Endothelial cell (in vitro differentiated cells): ENCODE measurements at places on chromosomes 6 and 20.
A peak's percentile ranks its signal among the peaks of the same experiment; 100 is the strongest.

DNA sequence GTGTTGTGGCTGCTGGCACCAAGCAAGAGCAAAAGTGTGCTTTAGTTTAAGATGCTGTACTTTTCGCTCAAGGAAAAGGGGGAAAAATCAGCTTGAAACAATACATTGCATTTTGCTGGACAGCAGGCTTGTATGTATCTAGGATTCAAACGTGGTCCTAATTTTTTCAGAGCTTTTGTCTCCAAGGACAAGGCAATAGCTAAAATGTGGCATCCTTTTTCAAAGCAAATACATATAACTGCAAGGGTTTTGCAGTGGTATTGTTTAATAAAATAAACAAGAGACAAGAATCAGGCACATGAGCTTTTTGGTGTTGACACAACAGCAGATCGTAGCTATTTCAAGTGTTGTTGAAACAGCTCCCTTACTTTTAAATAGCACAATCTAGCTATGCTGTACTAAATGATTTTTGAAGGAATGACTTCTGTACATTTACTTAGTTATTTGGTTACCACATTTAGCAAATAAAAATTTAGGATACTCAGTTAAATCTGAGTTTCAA, 137.0 kb upstream of the HEY2 start:
- DNase-seq: no peak

DNA sequence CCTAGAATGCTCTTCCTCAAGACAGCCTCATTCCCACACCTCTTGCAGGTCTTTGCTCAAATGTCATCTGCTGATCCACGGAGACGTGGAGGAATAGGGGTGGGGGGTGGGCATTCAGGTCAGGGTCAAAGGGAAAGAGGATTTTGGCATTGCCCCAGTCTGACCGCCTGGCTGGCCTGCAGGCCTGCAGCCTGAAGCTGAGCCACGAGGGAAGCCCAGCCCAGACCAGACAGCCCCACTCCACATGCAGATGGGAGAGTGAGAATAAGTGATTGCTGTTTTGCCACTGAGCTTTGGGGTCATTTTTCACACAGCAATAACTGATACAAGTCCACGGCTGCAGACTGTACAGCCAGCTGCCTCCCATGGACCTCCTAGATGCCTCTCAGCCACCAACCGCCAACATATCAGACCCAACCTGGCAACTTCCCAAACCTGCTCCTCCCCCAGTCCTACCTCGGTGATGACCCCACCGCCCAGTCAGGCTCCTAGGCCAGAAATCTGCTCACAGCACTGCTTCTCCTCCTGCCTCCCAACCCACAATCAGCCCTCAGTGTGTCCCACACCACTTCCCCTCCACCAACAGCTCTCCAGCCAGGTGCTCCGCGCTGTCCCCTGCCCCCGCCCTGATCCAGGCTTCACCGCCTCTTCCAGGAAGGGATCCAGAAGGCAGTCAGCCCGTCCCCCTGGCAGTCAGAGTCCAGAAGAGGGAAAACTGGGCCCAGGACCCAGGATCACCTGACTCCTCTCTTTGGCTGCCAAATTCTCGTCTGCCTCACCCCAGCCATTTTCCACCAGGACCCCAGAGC, 14.0 kb downstream of the KIAA1755 start:
- DNase-seq: no peak

GRCh38 chr6:115838763-115839401, 221.8 kb downstream of the FRK start:
- DNase-seq: peak; percentile 47

GRCh38 chr6:12751694-12752325, 35.2 kb downstream of the PHACTR1 start:
- peak; percentile 82 for DNase-seq

DNA sequence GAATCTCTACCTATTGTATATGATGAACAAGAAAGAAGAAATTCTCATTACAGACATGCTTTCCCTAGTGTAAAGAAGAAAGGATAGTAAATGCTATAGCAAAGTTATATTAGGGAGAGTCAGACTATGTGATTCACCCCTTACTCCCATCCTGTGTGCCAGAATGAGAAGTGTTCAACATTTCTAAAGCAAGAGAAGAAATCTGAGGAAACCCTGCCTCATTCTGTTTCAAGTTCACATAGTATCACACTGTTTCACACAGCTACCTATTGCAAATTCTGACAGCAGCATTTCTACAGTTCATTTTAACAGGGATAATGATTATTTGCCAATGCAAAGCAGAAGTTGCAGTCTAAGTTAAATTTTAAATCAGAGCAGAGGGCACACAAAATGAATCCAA, 267.2 kb upstream of the TCF21 start:
- no peak for DNase-seq

GRCh38 chr20:9071976-9072726, 3.3 kb downstream of the PLCB4 start:
- DNase-seq: no peak

GRCh38 chr6:15937602-15938001, 191.3 kb upstream of the MYLIP start:
- no peak for DNase-seq

DNA sequence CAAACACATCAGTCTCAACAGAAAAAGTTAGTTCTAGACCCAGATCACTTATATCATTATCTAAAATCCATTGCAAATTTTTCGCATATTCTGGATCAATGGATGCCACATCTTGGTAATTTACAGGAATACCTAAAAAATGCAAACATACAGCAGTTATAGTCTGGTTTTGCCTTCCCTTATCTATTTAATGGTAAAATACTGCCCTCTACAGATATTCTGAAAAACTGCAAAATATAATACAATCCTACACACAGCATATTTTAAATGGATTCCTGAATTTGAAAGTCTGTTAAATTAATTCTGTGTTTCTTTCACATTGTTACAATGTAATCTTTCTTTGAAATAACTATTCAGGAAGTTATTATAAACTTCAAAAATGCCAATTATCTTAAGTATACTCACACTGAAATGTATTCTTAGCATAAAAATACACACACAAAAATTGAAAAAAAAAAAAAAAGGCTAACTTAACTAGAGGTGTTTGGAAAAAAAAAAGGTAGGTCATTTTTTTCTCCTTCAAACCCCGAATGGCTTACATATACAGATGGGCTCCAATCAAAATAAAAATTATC, 88.4 kb downstream of the HACE1 start:
- DNase-seq: no peak

DNA sequence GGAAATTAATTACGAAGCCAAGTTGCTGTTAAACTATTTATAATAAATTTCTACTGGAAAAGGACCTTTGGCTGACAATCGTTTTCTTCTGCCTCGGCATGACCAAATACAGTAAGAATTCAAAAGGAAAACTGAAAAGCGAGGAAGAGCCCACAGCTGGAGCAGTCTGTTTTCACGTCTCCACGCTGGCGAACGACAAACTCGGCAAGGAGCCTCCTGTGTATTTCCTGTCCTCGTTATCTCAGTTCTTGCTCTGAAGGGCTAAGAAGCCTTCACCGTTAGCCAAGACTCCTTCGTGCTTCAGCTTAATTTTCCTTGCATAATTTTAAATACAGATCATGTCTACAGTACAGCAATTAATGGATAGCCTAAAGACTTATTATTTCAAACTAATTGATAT, 214.3 kb upstream of the PLCB4 start:
- peak; percentile 19 for DNase-seq

- DNase-seq: no peak
Observed at GRCh38 chr6:154782193-154782592, 49.0 kb downstream of the SCAF8 start.

GRCh38 chr6:142822842-142823241, 122.1 kb downstream of the HIVEP2 start:
- peak; percentile 39 for DNase-seq

GRCh38 chr20:64083378-64083803, 807 bp downstream of the LKAAEAR1 start:
- peak; percentile 86 for DNase-seq

DNA sequence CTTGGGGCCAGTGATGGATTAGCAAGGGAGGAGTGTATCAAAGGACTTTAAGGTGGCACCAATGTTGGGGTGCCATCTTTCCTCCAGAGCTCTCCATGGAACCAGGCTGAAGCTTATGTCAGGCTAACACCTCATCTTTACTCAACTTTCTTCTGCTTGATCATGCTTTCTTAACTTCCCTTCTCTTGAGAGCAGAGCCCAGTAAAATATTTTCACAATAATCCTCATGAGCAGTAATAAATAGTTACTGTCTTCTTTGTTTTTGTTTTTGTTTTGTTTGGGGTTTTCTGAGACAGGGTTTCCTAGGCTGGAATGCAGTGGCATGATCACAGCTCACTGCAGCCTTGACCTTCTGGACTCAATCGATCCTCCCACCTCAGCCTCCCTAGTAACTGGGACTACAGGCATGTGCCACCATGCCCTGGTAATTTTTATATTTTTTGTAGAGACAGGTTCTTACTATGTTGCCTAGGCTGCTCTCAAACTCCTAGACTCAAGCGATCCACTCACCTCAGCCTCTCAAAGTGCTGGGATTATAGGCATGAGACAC, 127.9 kb upstream of the TOP1 start:
- DNase-seq: no peak
